ENCODE measurements at places on chromosomes 1 and 21.

DNA sequence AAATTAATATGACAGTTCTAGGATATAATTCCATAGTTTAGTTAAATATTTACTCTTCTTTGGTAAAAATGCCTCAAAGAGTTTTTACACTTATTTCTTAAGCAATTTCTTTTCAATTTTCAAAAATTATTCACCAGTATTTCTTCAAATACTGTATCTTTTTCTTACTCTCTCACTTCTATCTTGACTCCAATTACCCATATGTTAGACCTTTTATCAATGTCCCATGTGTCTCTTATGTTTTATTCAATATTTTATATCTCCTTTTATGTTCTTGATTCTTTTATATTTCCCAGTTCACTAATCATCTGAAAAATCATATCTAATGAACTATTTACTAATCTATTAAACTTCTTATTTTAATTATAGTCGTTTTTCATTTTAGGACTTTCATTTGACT is 11.5 kb upstream of the LRIF1 start:
- DNase-seq = no peak

DNA sequence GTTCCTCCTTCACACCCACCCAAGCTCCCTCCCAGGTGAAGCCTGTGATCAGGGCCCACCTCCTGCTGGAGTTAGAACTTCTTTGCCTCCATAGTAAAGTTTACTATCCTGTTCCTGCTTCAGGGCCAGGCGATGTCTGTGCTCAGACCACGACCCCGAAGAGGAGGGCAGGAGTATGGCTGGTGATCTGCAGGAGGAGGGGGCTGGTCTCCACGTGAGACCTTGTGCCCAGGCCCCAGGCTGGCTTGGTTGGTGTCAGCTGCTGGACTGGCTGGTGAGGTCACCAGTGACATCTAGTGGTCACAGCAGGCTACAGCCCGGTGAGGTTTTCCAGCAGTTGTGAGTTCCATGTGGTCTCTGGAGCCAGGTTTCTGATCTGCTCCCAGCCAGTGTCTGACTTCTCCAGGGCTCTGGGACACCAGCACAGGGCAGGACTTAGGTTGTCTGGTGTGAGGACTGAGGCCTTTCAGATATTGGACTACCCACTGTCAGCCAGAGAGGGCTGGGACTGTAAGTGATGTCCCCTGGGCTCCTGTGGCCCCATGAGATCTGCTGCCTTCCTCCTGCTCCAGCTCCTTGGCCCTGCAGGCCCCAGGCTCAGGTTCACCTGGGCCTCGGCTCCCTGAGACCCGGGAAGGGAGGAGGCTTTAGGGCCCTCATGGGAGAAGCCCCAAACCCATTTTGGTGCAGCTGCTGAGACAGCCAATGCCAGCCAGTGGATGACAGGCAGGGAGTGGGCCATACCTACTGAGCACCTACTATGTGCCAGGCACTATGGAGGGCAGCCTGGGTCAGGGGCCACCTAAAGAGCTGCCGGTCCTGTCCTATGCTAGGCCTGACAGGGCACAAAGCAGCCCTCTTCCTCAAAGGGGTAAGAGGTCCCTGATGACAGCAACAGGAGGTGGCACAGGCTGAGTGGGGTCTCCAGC is 6.0 kb upstream of the UBL4B start:
- DNase-seq = peak; percentile 69

- no peak for DNase-seq
These were observed 545.8 kb downstream of the KIF26B start for GRCh38 chr1:245700631-245701030.

DNA sequence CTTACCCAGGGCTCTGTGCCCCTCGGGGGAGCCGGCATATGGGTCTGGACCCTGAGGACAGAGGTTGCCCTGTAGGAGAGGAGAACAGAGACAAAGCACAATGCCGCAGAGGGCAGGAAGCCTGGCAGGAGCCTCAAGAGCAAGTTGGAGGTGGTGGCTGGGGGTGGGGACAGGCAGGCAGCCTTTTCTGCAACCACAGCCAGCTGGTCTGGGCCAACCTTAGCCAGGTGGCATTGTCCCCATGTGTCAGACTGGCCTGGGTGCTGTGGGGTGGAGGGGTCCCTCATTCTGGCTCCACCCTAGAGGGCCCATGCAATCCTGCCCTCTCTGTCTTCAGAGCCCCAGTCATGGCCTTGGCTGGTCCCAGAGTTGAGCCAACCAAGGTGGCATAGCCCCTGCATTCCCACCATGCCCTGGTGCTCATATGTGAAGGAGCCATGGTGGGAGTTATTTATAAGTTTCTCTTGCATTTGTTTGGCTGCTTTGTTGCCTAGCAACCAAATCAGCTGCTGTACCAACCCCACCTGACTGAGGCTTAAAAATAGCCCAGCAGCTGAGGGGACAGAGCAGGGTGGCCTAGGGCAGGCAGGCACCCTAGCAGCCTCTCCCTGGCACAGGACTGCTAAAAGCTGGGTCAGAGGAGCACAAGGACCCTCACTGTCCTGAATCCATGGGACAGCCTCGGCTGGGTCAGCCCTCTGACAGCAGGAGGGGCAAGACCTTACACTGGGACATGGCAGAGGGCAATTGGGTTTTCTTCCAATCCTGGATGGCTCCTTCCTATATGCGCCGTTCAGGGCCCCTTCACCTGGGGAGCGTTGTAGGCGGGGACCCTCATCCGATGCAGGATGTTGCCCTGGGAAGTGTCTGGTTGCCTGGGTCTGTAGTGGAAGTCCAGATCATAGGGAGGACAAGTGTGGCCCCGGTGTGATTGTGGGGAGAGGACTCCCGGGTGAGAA is 19.5 kb downstream of the MAP7D1 start:
- peak; percentile 54 for DNase-seq

DNA sequence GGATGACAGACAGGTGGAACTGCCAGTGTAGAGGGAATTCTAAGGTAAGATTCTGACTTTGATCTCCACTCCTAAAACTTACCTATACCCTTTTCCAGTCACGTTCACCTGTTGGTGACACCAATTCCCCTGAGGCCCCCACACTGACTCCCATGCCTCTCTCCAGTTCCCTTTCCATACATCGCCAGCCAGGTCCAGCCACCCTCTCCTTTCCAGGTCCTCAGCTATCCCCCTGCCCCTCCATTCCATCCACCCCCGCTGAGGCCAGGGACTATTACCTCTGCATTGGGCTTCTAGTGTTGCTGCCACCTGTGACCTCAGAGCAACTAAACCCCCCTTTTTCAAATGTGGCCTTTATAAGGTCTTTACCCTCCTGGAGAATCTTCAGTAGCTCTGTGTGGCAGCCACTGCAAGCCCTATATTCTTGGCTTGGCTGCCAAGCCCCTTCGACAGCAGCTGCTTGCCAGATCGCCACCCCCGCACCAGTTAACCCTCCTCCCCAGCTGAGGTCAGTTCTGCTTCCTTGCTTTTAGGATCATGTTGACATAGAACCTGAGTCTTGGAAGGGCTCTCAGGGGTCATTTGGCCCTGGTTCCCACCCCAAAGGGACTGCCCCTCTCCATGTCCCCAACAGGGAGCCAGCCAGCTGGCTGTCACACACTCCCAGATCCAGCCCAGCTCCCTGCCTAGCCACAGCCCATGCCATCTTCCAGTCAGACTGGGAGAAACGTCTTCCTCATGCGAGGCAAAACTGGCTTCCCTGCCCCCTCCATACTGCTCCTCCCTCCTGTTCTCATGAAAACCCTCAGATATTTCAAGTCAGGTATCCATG is 14.7 kb downstream of the CSF1 start:
- no peak for DNase-seq

DNA sequence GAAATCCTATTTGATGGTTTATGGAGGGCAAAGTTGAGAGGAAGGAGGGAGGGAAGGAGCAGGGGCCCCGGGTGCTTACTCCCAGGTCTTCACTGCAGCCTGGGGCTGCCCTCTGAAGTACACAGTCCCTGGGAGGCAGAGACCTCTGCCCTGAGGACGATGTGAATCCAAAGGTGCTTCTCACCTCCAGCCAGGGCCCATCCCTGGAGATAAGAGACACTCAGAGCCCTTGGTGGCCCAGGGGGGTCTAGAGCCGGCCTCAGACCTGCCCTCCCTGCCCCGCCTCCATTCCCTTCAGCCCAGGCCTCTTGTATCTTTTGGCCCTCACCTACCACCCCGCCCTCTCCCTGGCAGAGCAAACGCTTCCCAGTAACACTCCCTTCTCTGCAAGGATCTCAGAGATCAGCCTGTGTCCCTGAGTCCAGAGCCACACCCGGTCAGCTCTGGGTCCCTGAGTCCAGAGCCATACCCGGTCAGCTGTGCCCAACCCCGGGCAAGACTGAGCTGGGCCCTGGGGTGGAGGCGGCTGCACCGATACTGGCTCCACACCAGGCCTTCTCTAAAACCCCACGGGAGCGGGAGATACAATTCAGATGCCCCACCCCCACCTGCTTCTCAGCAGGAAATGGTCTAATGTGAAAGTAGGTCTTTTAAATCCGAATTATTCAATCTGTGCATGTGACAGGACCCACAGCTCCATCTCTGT is 3.6 kb upstream of the GNB1 start:
- no peak for DNase-seq

GRCh38 chr21:28758042-28758882 is 234.4 kb downstream of the LTN1 start:
- no peak for DNase-seq

DNA sequence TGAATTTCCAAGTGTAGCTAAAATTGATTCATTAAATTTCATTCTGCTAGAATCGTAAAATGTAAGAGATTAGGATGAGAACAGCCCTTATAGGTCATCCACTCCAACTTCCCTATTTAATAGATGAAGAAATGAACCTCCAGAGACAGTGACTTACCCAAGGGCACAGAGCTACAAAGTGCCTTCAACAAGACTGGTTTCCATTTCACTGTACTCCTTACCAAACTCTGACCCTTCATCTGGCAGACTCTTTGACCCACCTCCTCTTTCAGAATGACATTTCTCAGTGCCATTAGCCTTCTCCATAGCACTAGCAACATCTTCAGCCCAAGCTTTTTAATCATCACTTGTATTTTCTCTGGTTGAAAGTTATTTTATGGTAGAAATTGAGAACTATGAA is 161.3 kb downstream of the NEK7 start:
- DNase-seq = no peak

- no peak for DNase-seq
These were observed 2.0 kb downstream of the HNRNPU start for GRCh38 chr1:244862354-244862698.

GRCh38 chr1:4756851-4757580 is 102.6 kb downstream of the AJAP1 start:
- DNase-seq = no peak

DNA sequence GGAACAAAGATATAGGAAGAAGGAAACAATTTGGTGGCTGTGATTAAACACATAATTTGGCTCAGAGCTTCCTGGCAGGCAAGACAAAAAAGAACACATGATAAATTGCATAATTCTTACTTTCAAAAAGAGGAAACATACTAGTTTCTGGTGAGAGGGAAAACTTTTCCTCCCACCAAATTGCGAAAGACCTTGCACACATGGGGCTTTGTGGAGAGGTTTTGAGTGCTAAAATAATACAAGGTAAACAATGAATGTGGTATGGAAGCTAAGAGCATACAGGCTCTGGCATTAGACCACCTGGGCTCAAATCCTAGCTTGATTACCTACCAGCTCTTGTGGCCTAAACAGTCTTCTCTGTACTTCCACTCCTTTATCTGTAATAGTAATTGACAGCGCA is 140.2 kb upstream of the HOOK1 start:
- no peak for DNase-seq

- no peak for DNase-seq
These were observed 6.6 kb upstream of the PDE9A start for GRCh38 chr21:42646836-42647235.

DNA sequence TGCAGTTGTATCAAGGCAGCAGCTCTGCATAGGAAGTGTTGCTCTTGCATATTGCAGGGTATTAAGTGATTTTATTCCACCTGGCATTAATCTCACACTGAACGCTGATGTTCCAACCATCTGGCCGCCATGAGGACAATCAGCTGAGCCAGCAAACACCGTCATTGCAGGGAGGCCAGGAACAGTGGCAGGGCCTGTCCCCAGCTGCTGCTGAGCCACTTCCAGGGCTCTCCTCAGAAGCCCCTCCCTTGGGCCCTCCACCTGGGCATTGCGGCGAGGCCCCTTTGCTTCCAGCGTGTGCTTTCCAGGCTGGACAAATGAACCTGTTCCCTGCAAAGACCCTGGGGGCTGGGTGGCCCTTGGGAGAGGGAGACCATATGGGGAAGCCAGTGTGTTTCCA is 171.6 kb upstream of the C1orf174 start:
- DNase-seq = no peak

DNA sequence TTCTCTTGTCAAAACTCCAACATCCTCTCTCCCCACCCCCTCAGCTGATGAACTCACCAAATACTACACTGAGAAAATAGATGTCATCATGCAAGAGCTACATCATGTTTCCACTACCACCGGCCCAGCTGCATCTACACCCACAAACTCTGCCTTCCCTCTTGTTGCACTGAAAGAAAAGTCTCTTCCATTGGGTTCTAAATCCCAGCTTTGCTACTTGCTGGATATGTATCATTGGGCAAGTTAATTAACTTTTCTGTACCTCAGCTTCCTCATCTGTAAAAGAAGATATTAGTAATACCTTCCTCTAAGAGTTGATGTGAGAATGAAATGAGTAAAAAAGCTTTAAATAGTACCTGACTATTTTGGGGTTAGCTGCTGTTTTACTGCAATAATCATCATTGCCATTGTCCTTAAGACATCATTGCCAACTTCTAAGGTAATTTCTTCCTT is 108.6 kb downstream of the OLFML2B start:
- DNase-seq = peak; percentile 1

- DNase-seq = no peak
These were observed 8.3 kb upstream of the CR1 start for GRCh38 chr1:207487636-207488035.

- DNase-seq = no peak
These were observed 252.6 kb downstream of the GPR52 start for GRCh38 chr1:174700314-174700713.

DNA sequence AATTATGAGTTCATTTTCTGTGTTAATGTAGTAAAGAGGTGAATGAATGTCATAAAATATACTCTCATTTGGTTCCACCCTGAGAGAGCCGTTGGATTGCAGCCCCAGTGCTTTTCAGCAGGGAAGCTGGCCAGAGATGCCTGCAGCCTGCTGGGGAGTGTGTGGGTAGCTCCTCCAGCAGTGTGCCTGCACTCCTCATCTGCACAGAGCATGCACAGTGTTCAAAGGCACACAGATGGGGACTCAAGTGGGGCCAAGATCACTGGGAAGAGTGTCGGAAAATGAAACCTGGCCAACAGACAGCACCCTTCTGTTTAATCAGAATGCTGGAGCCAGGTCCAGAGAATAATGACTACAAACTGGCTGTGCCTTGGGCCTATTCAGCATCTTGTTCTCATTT is 206.8 kb downstream of the ST6GALNAC3 start:
- DNase-seq = no peak

DNA sequence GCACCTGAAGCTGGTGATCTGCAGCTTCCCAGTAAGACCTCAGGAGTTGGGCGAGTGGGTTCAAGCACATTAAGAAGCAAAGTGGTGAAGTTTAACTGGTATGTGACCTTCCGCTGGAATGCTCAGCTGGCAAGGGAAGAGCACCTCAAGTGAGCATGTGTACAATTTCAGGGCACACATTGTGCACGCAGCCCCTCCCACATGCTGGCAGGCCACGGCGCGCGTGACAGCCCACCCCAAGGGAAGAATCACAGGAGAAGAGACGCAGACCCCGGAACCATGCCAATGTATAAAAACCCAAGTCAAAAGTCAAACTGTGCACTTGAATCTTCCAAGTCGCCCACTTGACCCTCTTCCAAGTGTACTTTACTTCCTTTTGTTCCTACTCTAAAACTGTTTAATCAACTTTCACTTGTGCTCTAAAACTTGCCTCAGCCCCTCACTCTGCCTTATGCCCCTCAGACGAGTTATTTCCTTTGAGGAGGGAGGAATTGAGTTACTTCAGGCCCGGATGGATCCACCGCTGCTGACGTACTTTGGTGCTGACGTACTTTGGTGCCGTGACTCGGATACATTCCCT is 20.0 kb downstream of the LRRC3 start:
- no peak for DNase-seq

- no peak for DNase-seq
These were observed 23.1 kb upstream of the ATP6V1G3 start for GRCh38 chr1:198563583-198563982.
